ENCODE measurements at places on chromosomes 11 and 22.
A peak's percentile ranks its signal among the peaks of the same experiment; 100 is the strongest.

GRCh38 chr11:6319704-6320410 lies 444 bp downstream of the CAVIN3 start:
- peak; percentile 92 for DNase-seq

GRCh38 chr11:124812876-124813275 lies 12.7 kb upstream of the MSANTD2 start:
- no peak for DNase-seq

DNA sequence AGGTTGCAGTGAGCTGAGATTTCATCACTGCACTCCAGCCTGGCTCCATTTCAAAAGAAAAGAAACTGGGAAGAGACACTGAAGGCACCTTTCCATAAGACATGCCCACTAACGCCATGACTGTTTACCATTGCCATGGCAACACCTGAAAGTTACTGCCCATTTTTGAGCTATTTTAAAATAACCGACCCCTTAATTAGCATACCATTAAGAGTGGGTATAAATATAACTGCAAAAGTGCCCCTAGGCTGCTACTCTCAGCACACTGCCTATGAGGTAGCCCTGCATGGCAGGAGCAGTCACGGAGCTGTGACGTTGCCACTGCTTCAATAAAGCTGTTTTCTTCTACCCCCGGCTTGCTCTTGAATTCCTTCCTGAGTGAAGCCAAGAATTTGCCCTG lies 9.9 kb upstream of the RNASEH2C start:
- DNase-seq: no peak

- DNase-seq: no peak
Measured at GRCh38 chr22:46590334-46590733, 29.9 kb upstream of the GRAMD4 start.

- DNase-seq: no peak
Measured at GRCh38 chr11:882596-882995, 28.0 kb downstream of the CHID1 start.

Data from fibroblast of the conjunctiva (primary cell).